ENCODE measurements at places on chromosomes 3 and 15.

- no peak for DNase-seq
Measured at GRCh38 chr3:107928084-107928445, 162.8 kb downstream of the CD47 start.

DNA sequence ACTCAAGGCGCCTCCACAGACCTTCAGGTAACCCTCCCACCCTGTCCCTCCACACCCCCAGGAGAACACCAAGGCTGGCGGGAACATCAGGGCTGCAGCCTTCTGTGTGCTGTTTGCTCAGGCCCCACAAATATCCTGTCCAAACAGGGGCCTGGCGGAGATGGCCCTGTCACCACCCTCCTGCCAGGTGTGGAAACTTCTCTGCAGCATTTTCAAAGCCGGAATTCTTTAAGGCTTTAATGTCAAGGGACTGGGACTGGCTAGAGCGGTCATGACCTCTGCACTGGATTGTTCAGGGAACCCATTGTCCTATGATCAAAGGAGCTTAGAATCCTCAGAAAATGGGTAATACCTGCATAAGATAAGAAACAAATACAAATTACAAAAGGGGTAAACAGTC, 46.6 kb downstream of the FBLN2 start:
- DNase-seq = no peak

DNA sequence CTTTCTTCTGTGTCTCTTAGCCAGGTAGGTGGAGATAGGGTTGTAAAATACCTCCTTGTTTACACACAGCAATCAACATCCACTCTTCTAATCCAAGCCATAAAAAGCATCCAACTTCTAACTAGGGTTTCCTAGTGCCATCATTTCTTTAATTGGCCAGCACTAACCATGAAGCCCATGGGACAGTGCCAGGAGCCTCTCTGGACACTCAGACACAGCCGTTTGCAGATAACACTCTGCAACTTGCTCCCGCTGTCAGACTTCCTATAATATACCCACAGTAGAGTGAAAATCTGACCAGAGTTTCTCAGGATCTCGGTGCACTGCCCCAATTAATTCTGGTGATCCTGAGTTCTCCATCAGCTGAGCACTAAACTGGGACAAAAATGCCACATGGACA, 53.4 kb downstream of the TAFA4 start:
- no peak for DNase-seq

DNA sequence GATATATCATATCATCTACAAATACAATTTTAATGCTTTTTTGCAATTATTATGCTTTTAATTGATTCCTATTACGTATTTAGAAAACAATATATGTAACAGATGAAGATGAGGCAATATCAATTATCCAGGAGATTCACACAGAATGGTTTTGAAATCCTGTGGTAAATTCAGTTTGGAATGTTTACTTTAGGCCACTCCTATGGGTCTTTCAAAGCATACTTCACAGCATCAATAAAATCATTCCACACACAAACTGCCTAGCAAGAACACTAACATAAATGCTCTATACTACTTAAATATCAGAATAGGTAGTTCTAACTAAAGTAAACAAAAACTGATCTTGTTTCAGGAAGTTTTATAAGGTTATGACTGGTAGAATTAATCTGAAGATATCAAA, 90.5 kb downstream of the FAM227B start:
- no peak for DNase-seq

GRCh38 chr3:15513116-15513515, 8.4 kb downstream of the COLQ start:
- DNase-seq = no peak

DNA sequence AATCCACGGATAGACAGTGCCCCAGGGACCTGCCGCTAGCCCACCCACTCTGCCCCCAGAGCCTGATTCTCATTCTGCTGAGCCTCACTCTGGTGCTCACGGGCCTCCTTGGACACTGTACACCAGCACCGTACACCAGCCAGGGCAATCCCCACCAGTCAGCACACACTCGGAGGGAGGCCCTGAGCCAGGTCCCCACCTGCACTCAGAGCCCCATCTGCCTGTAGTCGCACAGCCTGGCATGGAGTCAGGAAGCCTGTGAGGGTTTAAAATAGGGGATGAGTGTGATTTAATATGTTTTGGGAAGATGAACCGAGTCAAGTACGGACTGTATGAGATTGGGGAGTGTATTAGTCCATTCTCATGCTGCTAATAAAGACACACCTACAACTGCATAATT, 223.0 kb downstream of the SLCO3A1 start:
- no peak for DNase-seq

- no peak for DNase-seq
Measured at GRCh38 chr15:65940618-65940909, 71.3 kb downstream of the RAB11A start.

GRCh38 chr3:128524374-128525299, 31.6 kb upstream of the GATA2 start:
- no peak for DNase-seq

GRCh38 chr3:8773941-8774542, 4.6 kb upstream of the OXTR start:
- DNase-seq = no peak

GRCh38 chr3:13526626-13526949, 22.3 kb upstream of the FBLN2 start:
- no peak for DNase-seq

- DNase-seq = no peak
Measured at GRCh38 chr15:90351479-90352106, 491 bp upstream of the ZNF774 start.

GRCh38 chr3:140344082-140344454, 333.8 kb upstream of the TRIM42 start:
- DNase-seq = no peak

DNA sequence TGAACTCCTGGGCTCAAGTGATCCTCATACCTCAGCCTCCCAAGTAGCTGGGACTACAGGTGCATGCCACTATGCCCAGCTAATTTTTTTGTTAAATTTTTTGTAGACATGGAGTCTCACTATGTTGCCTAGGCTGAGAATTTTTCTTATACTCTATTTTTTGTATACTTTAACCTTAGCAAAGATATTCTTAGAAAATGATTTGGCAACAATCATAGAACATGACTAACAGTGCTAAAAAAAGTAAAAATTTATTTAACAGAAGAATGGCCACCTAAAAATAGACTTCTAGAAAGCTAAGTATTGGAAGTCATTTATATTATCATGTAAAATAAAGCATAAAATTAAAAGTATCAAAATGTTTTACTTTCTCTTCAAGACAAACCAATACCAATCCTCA, 322.3 kb downstream of the PLCL2 start:
- DNase-seq = no peak

- DNase-seq = no peak
Measured at GRCh38 chr3:128489674-128489926, 3.4 kb downstream of the GATA2 start.

DNA sequence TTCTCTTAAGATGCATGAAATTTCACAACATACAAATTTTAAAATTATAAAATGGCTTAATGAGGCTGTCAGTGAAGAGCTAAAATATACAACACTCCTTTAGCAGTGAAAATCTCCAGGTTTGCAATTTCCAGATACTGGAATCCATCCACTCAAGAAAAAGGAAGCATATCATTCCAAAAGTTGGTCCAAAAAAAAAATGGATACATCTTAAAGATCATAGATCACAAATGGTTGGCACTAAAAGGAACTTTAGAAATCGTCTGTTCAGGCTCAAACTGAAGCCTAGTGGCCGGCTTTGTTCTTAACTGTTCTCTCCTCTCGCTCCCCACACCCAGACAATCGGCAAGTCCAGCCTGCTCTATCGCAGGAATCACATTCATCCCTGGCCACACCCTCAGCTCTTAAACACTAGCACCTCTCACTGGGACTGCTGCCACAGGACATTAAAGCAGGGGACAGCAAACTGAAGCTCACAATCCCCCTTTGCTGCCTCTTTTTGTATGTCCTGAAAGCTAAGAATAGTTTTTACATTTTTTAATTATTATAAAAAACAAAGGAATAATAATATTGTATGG, 130.3 kb upstream of the CDIN1 start:
- no peak for DNase-seq

- no peak for DNase-seq
Measured at GRCh38 chr3:78077842-78078241, 1037.9 kb downstream of the ROBO2 start.

GRCh38 chr15:86932456-86932855, 852.8 kb downstream of the AGBL1 start:
- DNase-seq = no peak

GRCh38 chr3:116350119-116350733, 95.1 kb downstream of the LSAMP start:
- DNase-seq = no peak

DNA sequence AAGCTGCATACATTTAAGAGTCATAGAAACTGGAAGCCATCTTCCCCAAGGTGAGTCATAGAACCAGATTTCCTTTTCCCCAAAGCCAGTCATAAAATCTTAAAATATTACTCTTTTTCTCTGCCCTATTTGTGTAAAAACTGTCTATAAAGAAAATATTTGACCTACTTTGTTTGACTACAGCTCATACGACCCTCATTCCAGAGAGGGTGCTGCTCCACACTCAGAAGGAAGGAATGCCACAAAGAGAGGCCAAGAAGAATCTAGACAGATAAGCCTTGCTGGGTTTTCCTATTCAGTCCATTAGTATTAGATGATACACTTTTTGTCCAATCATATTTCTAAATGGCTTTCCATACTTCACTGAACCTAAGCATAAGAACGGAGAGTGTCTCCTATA, 671.6 kb upstream of the SGO1 start:
- no peak for DNase-seq

DNA sequence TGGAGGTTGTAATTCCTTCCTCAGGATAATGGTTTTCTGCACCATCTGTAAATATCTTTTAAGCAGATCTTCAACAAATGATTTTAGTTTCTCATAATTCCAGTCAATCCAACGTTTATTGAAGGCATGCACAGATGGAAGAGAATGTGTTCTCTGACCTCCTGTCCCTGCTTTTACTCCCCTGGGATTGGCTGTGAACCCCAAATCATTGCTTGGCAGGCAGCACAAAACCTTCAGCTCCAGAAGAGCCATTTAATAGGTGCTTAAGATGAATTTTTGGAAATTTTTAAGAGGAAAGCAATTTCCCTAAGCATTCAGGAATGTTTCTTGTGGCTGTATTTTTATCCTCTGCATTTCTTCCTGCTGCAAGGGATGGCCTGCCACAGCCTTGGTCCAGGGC, 25.5 kb upstream of the THSD4 start:
- no peak for DNase-seq

GRCh38 chr15:73964736-73965093, 27.4 kb downstream of the STOML1 start:
- DNase-seq = peak; percentile 77

- no peak for DNase-seq
Measured at GRCh38 chr3:144431134-144431533, 459.5 kb downstream of the DIPK2A start.

- DNase-seq = no peak
Measured at GRCh38 chr15:37872661-37873060, 61.8 kb upstream of the TMCO5A start.

DNA sequence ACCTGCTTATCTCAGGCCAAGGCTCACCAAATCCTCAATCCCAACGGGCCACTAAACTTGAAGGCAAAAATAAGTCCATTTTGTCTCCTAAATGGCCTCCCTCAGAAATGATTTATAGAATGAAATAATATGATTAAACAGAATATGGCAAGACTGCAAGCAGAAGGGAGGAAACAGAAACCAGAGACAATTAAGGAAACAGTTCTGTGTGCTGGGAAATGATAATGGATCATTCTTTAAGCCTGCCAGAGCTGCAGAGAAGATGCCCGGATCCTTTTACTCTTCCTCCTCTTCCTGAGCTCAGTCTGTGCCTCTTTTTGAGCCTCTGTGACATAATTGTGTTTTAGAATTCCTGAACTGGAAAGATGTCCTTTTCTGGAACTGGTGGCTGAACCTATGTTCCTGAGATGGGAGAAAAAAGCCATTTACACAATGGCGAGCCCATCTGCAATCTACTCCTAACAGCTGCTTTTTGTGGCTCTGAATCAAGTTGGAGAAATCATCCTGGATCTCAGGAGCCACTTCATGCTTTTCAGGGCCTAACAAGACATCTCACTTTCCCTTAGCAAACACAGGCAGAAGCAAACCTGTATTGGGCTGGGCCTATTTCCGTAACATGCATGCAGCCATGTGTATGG, 2.8 kb upstream of the ABHD2 start:
- no peak for DNase-seq

- no peak for DNase-seq
Measured at GRCh38 chr3:127754411-127755304, 67.7 kb downstream of the MGLL start.

DNA sequence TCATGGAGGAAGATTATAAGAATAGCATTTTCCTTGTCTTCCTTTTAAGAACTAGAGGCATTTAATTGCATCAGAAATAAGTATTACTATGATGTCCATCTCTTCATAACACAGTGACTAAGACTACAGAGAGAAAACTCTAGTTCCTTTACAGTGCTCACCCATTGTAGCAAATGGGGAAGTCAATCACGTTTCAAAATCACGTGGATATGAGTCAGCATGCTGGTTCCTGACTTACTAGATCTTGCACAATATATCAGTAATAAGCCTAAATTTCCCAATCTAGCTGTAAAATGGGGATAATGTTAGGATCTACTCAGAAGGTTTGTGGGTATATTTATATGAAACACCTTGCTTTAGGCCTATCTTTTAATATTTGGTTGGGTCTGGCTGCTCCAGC, 254.8 kb upstream of the EOMES start:
- DNase-seq = no peak

DNA sequence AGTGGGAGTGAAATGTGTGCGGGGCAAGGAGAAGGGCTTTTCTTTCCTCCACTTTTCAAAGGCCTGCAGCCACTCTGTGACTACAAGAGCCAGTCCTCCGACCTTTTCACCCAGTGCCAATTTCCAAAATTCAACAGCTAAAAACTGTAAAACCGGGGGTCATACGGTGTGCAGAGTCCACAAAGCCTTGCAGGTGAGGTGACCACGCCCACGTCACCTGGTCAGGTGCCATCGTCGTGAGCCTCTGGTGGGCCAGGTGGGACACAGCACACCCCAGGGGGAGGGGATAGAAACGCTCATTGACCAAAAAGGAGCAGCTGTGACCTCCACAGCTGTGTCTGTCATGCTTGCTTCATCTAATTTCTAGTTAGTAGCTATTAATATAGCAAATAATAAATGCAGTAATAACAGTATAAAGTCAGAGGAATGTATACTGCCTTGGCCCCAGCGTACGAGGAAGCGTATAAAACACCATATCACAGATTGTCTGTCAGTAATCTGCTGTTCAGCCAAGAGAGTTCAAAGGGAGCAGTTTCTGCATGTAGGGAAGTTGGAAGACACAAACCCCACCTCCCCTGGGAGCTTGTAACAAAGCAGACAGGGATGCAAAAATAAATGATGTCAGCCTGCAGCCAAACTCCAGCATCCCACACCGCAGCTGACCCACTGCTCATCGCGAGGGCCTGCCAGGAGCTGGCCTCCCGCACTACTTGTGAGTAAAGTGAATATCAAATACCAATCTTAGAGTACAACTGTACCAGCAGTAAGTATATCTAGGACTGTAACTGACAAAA, 86.7 kb downstream of the VGLL4 start:
- no peak for DNase-seq

- DNase-seq = no peak
Measured at GRCh38 chr15:70362350-70362749, 264.6 kb upstream of the TLE3 start.

- DNase-seq = no peak
Measured at GRCh38 chr15:60086681-60087429, 82.7 kb downstream of the FOXB1 start.

- no peak for DNase-seq
Measured at GRCh38 chr15:93861956-93862741, 369.2 kb upstream of the MCTP2 start.

- no peak for DNase-seq
Measured at GRCh38 chr15:83380682-83381081, 66.5 kb upstream of the SH3GL3 start.
